Esophagus squamous epithelium (tissue), 5 donors: ENCODE measurements at places on chromosomes 16 and 17. TPM values are rescaled to one million over a fixed set of nuclear protein-coding genes. Genes with fewer than 3 reads are reported as not detected.

PLA2G10 gene
- total RNA-seq, result not detected

ALOX15B gene
- 49.8 TPM for total RNA-seq

PRAC1 gene
- not detected for total RNA-seq

WFIKKN1 gene
- total RNA-seq, result under 0.01 TPM

OR1A1 gene
- total RNA-seq, result not detected

OTOA gene
- total RNA-seq, result 0.11 TPM

NPIPB13 gene
- total RNA-seq, result 4.2 TPM

ADAD2 gene
- total RNA-seq, result 4.2 TPM

CCL17 gene
- 0.64 TPM for total RNA-seq

C16orf92 gene
- total RNA-seq, result not detected

ZG16 gene
- not detected for total RNA-seq

SLC52A1 gene
- total RNA-seq, result 1.4 TPM

DYNLRB2 gene
- not detected for total RNA-seq

CNTNAP4 gene
- not detected for total RNA-seq

DPEP3 gene
- not detected for total RNA-seq

TRIM25 gene
- 25.4 TPM for total RNA-seq

EVI2A gene
- 1.1 TPM for total RNA-seq
